ENCODE measurements at places on chromosomes 7 and 10.

DNA sequence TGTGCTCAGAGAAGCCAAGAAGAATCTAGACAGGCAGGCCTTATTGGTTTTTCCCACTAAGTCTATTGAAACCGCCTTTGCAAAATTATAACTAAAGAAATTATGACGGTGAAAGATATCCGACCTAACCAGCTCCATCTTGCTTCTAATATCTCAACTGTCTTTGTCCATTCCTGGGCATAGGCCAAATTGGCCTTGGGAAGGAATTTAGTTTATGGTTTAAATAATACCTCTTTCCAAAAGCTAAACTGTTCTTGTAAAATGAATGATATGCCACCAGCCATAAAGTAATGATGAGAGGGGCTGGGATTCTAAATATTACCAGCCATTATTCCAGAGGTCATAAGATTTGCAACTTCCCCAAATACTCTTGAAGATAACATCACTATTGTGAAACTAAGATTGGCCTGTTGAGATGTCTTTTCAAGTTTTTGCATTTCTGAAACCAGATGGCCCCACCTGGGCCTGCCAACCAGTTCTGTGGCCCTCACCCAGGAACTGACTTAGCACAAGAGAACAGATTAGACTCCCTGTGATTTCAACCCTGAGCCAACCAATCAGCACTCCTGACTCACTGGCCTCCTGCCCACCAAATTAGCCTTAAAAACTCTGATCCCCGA is 41.2 kb upstream of the SLC35G1 start:
- DNase-seq, result no peak

- DNase-seq, result no peak
These were observed 21.0 kb downstream of the NUDT13 start for GRCh38 chr10:73131301-73131700.

- DNase-seq, result no peak
These were observed 513.0 kb upstream of the ANKRD30A start for GRCh38 chr10:36612436-36612835.

- no peak for DNase-seq
These were observed 16.8 kb downstream of the DOCK1 start for GRCh38 chr10:126921974-126922525.

- DNase-seq, result no peak
These were observed 22.0 kb upstream of the MYL10 start for GRCh38 chr7:101651112-101651511.

DNA sequence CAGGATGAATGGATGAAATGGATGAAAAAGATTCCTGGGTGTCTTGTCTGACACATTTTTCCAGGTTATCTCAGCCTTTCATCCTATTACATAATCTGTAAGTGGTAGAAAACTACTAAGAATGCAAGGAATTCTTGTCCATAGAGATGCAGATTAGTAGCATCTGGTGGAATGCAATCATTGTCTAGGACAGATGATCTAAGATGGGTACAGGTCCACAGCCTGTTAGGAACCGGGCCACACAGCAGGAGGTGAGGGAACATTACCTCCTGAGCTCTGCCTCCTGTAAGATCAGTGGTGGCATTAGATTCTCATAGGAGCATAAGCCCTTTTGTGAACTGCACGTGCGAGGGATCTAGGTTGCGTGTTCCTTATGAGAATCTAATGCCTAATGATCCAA is 225.0 kb downstream of the CALN1 start:
- no peak for DNase-seq

DNA sequence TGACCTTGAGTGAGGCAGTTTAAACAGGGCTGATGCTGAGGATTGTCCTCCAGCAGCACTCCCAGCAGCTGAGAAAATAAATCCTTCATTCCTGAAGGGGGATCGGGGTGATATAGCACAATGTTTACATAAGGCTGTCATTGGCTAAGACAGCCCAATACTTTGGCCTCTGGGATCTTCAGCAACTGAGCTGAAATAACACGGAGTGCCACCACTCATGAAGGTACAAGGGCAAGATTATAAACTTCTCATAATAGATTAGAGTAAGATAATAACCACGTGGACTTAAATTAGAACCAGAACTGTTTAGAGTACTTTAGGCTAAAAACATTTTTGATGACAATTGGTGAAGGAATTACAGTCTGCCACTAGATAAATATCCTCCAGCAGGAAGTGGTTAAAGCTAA is 70.0 kb upstream of the PAPSS2 start:
- DNase-seq, result no peak

DNA sequence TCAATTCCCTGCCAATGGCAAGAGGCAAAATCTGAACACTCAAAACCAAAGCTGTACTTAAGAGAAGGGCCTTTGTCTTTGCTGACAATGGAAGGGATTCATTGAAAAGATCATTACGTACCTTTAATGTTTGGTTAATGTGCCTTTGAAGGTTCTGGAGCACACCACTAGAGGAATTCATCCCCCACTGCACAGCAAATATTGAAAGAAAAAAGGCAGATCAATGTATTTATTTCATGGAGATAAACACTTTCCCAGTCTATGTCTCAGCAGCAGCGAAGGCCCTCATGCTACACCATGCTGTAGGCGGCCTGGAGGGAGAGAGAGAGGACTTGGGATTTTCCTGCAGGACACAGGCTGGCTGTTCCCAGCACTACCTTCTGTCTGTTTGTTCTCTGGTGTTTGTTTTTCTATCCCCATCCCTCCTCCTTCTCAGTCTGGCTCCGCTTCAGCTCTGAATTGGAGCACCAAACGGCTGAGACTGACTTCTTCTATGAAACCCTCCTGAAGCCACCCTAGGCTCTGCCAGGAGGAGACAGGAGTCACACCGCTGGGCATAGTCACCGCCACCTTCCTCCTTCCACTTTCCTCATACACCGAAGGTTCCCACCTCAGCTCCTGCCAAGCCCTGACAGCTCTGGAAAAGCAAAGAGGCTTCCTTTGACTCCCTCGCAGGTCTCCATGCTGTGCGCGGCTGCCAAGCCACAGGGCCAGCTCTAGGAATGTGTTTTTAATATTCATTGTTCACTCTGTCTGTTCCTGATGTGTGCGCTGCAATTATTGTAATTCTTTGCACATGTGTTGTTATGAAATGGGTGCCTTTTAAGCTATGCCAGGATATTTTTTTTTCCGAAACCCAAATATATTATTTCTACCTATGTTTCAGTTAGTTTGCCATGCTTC is 301.5 kb downstream of the FZD1 start:
- DNase-seq, result no peak

DNA sequence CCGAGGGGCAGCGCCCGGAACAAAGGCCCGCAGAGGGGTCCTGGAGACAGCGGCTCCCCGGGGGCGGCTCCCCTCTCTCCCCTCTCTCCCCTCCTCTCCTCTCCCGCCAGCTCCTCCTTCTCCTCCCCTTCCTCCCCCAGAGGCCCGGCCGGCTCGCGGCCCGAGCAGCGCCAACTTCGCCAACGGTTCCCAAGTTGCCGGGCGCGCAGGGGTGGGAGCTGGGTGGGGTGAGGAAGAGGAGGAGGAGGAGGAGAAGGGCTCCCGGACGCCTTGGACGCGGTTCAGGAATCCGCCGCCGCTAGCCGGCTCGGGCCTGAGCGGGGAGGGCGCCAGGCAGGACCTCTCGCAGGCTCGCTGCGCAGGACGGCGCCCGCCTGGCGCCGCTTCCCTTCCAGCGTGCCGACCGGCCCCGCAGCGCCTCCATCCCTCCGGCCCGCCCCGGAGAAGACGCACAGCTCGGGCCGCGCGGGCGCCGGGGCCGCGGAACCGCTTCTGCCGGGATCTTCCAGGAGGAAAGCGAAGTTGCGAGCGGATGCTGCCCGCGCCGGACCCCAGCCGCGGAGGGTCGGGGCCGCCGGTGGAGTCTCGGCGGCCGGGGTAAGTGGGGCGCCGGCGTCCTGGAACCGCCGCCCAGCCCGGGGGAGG is at the start of gene CHST3:
CHST3 (plus strand) TSS at position 298 of the 645 bp plus-strand sequence. CDS start 41,448 bp downstream, outside the sequence.
- no peak for DNase-seq

- DNase-seq, result no peak
These were observed at the start of gene TSPAN13 for GRCh38 chr7:16753102-16753931. TSPAN13 (plus strand) TSS chr7:16753755; CDS start chr7:16753968, 213 bp downstream.

DNA sequence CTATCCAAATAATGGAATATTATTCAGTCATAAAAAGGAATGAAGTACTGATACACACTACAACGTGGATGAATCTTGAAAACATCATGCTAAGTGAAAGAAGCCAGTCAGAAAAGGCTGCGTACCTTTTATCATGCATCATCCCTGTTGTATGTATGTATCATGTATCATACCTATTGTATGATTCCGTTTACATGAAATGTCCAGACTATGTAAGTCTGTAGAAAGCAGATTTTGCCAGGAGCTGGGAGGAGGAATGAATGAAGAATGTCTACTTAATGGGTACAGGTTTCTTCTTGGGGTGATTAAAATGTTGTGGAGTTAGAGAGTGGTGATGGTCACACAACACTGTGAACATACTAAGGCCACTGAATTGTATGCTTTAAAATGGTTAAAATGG is 135.9 kb upstream of the KLF14 start:
- no peak for DNase-seq

DNA sequence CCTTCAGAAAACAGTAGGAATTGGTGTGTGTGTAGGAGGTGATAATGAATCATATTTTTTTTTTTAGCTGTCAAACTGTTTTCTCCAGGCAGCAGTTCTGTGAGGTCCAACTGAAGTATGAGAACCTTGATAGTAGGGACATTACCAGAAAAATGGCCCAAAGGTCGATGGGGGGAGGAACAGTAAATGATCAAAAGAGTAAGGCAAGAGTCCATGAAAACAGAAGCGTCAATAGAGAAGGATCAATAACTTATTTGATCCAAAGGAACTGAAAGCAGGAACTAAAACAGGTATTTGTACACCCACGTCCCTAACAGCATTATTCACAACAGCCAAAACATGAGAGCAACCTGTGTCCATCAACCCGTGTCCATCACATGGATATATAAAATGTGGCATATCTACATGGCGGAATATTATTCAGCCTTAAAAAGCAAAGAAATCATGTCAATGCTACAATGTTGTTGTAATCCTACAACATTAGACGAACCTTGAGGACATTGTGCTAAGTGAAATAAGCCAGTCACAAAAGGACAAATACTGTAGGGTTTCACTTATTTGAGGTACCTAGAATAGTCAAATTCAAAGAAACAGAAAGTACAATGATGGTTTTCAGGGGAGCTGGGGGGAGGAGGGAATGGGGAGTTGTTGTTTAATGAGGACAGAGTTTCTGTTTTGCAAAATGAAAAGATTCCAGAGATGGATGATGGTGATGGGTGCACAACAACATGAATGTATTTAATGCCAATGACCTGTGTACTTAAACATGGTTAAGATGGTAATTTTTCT is 214.0 kb upstream of the KLF14 start:
- no peak for DNase-seq

GRCh38 chr10:130493446-130494145 is 357.4 kb downstream of the GLRX3 start:
- no peak for DNase-seq

GRCh38 chr7:140324714-140325113 is 73.6 kb downstream of the SLC37A3 start:
- no peak for DNase-seq

DNA sequence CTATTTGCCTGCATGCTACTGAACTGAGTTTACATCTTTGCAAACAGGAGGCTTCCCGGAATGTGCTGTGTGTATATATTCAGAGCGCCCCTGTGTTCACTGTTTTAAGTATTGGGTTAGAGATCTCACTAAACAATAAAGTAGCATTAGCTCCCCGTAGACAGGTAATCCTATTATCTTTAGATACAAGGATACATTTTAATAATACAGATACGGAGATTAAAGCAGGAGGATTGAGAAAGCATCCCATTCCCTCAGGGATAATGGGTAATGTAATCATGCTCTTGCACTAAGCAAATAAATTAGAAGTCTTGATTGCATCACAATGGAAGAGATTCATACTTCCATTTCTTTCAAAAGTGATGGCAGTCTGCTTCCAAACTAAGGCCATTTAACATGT is 809.0 kb downstream of the NRG3 start:
- DNase-seq, result no peak

GRCh38 chr10:120131183-120131582 is 238.7 kb downstream of the SEC23IP start:
- no peak for DNase-seq

DNA sequence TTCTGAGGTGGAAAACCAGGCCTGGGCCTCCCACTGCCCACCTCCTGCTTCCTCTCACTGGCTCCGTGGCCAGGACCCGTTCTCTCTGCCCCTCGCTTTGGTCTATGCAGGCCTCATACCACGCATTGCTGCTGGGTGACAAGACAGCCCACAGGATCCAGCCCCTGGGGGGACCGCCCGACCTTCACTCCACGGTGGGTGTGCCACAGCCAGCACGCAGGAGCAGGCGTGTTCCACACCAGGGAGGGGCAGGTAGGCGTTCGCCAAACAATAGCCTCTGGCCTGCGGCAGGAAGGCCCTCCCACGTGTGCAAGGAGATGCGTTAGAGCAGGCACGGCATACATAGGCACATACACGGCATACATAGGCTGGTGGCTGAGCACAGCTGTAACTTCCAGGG is 233.4 kb downstream of the WDR37 start:
- DNase-seq, result no peak

GRCh38 chr7:16619979-16620408 is 25.6 kb downstream of the ANKMY2 start:
- DNase-seq, result no peak

DNA sequence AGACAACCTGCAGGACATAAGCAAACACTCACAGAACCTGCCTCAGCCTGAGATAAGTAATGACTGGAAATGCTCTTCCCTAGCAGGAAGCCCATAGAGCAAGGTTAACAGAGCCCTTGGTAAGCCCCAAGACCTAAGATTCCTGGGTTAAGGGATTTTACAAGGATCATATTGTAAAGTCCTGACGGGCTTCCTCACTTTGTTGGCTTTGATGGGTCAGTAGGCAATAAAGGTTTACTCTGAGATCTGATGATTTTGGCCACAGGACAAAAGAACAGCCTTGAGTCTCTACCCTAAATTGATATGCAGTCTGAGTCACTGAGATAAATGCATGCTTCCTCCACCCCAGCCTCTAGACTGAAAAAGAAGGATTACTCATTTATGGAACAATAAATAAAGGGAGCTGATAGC is 270.8 kb downstream of the HTR7 start:
- no peak for DNase-seq

DNA sequence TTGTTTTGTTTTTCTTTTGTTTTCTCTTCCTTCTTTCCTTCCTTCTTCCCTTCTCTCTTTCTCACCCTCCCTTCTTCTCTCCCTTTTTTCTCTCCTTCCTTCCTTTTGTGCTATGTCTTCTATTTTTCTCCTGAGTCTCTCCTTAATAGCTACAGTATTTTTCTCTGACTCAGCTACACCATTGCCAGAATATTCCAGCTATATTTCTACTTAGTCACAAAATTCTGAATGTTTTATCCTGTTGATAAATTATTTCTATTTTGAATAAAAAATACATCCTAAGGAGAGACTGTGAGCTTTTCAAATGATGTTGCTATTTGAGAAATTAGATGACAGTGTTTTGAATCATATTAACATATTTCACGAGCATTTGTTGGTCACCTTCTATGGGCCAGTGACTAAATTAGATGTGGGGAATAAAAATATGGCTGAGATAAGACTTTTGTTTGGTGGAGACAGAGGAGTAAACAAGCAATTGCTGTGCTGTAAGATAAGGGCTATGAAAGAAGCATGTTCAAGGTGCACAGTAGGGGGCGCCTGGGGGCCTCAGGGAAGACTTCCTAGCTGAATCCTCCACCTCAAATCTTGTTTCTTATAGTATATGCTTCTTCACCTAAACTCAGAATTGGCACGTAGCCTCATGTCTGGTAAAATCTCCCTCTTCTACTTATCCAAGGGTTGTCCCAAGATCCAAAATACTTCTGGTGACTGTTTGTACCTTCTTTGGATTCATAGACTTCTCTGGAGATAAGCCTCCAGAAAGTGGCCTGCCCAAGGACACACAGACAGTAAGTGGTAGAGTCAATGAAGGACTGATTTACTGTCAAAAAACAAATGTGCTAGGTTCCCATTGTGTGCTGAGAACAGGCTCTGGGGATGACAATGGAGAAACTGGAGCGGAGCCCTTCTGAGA is 115.5 kb upstream of the CREB5 start:
- peak; percentile 39 for DNase-seq

GRCh38 chr10:11698691-11699549 is 43.3 kb upstream of the ECHDC3 start:
- no peak for DNase-seq
